ENCODE measurements at places on chromosomes 2 and 18.
A peak's percentile ranks its signal among the peaks of the same experiment; 100 is the strongest.

DNA sequence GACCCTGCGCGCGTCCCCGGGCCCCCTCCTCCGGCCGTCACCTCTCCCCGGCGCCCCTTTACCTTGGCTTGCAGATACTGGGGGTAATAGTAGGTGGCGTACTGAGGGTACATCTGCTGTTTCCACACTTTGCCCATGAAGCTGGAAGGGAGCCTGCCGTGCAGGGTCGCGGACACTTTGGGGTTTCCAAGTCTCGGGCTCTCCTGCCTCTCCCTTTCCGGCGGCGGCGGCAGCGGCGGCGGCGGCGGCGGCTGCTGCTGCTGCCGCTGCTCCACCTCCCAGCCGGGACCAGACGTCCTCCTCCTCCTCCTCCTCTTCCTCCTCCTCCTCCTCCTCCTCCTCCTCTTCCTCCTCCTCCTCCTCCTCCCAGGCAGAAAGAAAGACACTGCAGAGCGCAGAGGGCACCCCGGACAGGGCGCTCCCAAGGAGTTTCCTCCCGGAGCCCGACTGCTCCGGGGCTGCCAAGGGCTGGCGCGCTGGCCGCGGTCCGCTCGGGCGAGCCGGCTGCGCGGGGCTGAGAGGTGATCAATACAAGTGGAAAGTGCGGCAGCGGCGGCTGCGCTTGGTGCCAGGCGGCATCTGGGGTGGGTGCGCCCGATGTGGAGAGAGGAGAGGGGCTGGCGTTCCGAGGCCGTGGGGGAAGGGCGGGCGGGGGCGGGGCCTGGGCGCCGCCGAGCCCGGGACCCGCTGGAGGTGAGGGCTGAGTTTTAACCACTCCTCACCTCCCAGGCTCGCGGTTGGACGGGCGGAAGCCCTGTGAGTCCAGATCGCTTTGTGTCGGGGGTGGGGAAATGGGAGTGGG, at the start of gene RBMS1:
Gene RBMS1 (minus strand): TSS at position 581 of the 802 bp plus-strand sequence. CDS start 444 bp downstream, at position 137.
- DNase-seq: peak; percentile 85

- no peak for DNase-seq
Measured at GRCh38 chr18:47832348-47832747, 98.1 kb downstream of the SMAD2 start.

DNA sequence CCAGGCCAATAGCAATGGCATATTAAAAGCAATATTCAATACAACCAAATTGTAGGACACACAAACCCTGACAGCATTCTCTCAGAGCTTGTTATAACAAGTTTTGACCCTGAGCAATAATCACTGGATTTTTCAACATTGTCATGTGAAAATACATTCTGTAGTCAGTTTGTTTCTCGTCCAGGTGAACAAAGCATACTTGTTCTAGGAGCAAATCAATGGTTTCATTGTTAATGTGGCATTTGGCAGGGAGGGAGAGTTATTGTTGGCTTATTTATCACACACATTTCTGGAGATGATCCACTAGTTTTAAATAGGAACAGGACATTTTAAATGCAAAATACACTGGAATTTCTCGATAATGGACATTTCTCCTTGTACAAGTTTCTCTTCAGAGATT, 69.9 kb upstream of the L3MBTL4 start:
- no peak for DNase-seq

GRCh38 chr2:1685957-1686783, 58.1 kb downstream of the PXDN start:
- DNase-seq: peak; percentile 88

GRCh38 chr2:101811226-101812015, 113.9 kb downstream of the MAP4K4 start:
- no peak for DNase-seq

GRCh38 chr2:30986231-30986580, 152.0 kb downstream of the GALNT14 start:
- DNase-seq: no peak

DNA sequence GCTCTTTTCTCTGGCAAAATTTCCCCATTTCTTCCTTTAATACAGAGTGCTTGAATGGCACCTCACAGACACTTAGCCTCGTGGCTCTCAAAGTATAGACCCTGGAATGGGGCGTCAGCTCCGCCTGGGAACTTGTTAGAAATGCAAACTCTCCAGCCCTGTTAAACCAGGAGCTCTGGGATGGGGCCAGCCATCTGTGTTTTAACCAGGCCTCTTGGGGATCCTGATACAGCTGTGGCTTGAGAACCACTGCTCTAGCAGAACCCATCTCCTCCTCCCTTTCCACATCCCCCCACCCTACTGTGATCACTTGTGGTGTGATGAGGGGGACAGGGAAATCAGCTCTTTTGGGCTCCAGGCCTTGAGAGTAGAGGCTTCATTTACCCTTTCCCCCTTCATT, 15.9 kb downstream of the LTBP1 start:
- DNase-seq: no peak

GRCh38 chr2:18456026-18456425, 104.4 kb downstream of the RDH14 start:
- DNase-seq: no peak

DNA sequence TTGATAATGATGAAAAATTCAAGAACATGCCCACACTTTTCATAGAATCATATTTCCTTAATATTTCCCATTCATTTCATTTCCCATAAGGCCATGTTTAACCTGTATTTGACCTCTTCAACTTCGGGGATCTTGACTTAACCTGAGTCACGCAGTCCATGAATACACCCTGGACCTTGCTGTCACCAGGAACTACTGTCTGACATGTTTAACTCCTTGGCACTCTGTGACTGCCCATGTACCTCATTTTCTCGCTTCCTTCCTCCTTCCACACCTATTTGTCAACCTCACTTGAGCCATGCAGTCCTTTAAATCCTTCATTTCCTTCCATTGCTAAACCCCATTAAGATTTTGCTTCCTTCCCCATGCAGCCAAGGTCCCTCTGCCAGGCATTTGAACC, 16.3 kb downstream of the ABCB11 start:
- DNase-seq: no peak

GRCh38 chr2:14235667-14236066, 396.9 kb upstream of the LRATD1 start:
- DNase-seq: no peak

GRCh38 chr18:32867330-32867729, 94.5 kb upstream of the KLHL14 start:
- DNase-seq: no peak

DNA sequence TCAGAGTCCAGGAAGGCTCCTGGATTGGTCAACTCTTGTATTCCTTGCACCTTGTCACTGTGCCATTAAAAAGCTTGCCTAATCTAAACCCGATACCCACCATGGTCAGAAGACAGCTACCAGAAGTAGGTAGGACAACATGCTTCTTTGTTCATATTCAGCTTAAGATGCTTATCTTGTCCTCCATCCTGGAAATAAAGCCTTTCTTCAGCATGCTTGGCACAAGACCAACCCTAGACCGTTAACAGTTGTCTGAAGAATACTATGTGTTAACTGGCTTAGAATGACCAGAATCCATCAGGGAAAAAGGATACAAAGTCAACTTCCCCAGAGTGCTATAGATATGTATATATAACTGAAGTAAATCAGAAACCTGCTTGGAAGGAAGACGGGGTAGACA, 193.9 kb downstream of the ZRANB3 start:
- DNase-seq: no peak

DNA sequence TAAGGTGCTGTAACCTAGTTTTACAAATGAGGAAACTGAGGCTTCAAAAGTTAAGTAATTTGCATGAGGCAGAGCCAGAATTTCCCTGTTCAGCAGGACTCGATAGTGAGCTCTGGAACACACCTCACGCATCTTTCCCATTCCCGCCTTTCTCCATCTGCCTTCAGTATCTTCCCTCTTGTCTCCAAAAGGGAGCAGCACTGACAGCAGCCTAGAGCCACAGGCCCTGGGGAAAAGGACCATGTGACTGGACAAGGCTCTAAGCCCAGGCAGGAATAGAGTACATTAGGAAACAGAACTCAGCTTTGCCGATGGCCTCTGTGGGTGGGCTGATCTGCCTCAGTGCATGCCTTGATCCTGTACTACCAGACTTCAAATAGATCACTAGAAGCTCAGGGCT, 21.5 kb downstream of the GPR155 start:
- DNase-seq: no peak

DNA sequence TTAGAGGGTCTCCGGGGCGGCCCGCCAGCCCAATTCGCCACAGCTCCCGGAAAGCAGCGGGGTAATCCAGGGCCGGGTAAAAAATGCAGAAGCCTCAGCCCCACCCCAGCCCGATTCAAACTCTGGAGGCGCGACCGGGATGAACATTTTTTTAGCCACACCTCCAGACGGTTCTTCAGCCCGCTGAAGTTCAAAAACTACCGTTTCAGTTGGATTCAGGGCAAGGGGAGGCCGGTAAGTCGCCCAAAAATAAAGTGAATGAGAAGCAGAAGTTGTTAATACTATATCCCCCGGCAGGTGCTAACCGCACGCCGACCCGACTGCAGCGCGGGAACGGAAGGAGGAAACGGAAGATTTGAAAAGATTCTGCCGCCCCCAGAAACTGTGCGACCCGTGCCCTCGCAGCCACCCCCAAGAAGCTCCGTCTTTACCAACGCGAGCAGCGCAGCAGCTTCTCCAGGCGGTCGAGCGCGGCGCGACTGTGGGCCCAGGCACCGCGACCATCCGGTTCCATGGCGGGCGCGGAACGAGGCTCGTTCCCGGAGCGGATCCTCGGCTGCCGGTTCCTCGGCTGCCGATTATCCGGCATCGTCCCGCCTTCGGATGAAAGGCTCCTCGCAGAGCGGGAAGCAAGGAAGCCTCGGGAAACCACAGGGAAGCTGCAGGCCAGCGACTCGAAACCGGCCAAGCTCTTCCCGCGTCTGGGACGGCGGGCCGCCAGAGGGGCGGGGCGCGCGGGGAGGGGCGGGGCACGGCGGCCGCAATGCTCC, at the start of gene BARD1:
Gene BARD1 (minus strand): TSS at position 703 of the 770 bp plus-strand sequence. CDS start 114 bp downstream, at position 589.
- DNase-seq: peak; percentile 91

GRCh38 chr2:102498414-102498813, 25.4 kb downstream of the SLC9A4 start:
- no peak for DNase-seq

GRCh38 chr2:161237392-161238264, 70.6 kb upstream of the PSMD14 start:
- peak; percentile 90 for DNase-seq

DNA sequence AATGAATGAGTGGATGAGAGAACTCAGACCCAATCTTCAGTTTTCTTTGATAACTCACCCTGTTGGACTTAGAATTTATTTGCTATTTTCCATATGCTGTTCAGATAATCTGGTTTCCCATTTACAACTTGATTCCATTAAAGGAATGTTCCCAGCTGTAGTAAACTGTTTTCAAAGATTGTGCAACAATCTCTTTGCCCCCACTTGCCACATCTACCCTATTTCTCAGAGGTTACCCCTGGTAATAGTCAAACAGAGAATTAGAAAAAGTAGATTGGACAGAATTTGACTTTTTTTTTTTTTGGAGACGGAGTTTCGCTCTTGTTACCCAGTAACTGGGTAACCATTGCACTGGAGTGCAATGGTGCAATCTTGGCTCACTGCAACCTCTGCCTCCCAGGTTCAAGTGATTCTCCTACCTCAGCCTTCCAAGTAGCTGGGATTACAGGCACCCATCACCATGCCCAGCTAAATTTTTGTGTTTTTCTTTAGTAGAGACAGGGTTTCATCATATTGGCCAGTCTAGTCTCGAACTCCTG, 93.4 kb upstream of the SIX2 start:
- DNase-seq: no peak

- DNase-seq: no peak
Measured at GRCh38 chr18:2171840-2172625, 399.3 kb downstream of the METTL4 start.

DNA sequence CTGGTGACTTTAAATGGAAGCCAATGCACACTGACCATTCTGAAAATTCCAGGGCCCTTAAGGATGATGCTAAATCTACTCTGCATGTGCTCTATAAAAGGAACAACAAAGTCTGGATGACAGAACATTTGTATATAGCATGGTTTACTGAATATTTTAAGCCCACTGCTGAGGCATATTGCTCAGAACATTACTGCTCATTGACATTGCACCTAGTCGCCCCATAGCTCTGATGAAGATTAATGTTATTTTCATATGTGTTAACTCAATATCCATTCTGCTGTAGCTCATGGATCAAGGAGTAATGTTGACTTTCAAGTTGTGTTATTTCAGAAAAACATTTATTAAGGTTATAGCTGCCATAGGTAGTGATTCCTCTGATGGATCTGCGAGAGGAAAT, 827.5 kb upstream of the CHAC2 start:
- no peak for DNase-seq

DNA sequence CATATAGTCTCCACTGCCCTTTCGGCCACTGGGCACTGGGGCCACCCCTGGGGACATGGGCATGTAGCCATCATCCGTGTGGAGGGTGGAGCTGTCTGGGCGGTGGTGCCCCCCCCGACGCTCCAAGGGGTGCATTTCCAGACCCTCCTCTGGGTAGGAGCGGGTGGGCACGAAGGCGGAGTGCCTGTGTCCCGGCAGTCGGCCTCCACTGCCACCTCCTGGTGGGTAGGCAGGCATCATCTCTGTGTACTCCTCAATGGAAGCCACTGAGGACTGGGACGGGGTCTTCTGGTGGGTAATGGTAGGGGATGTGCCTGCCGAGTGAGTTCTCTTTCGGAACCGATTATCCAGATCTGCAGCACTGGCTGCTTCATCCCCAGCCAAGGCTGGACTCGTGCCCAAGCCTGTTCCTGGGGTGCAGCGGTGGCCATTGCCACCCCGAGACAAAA, 2.8 kb downstream of the IRS1 start:
- peak; percentile 97 for DNase-seq

Measured in osteoblast (primary cell).